RWPE1 (cell line): ENCODE measurements at places on chromosomes 7 and 10.

DNA sequence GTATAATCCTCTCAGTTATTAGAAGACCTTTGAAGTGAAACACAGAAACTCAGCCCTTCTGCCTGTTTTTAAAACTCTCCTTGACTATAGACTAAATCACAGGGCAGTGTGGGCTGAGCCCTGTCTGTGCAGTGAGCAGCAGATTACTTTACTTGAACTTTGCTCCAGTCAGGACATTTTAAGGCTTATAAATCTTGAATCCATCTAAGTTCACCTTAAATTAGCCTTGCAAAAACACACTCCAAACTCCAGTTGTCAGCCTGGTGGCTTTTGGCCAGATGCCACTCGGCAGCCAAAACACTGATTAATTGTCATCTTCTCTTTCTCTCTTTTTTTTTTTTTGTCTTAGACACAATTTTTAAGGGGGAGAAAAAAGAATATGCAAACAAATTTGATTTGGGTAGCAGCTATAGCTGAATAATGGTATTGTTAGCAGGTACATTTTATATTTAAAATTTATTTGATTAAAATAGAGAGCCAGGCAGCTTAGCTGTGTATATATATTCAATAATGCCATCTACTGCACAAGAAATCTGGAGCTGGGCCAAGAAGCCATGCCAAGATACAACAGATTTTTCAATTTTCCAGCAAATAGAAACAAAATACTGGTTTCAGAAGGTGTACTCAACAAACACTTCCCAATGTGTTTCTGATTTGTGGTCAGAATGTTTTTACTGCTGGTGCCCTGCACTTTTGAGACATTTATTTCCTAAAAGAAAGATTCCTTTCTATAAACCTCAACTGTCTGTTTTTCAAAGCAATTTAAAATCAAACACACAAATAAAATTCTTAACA, 247.7 kb downstream of the TFEC start:
- DNase-seq: no peak

- peak; percentile 66 for DNase-seq
Observed at GRCh38 chr7:93890464-93891068, at the start of gene TFPI2. TSS of gene TFPI2 (minus strand) at chr7:93890753. CDS start at chr7:93890678, 75 bp downstream.

GRCh38 chr10:92052088-92052487, 128.5 kb downstream of the BTAF1 start:
- no peak for DNase-seq

- no peak for DNase-seq
Observed at GRCh38 chr7:157904211-157904865, 567.5 kb downstream of the DNAJB6 start.

DNA sequence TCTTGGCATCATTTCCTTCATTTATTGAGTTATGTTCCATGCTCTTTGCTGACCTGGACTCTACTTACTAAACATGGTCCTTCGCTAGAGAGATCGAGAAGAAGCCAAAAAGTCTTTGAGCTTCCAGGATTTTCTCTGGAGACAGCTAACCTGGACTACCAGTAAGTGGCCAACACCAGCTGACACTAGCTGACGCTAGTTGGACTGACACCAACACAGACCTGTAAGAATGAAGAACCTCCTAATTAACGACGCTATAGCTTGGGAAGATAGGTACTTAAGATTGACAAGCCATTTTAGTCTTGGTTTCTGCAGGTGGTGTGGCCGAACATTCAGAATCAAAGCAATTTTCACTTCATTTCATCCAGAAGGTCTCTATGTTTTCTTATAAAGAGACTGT, 66.4 kb downstream of the GALNT17 start:
- DNase-seq: no peak

- no peak for DNase-seq
Observed at GRCh38 chr7:137342828-137343261, 688 bp downstream of the PTN start.

DNA sequence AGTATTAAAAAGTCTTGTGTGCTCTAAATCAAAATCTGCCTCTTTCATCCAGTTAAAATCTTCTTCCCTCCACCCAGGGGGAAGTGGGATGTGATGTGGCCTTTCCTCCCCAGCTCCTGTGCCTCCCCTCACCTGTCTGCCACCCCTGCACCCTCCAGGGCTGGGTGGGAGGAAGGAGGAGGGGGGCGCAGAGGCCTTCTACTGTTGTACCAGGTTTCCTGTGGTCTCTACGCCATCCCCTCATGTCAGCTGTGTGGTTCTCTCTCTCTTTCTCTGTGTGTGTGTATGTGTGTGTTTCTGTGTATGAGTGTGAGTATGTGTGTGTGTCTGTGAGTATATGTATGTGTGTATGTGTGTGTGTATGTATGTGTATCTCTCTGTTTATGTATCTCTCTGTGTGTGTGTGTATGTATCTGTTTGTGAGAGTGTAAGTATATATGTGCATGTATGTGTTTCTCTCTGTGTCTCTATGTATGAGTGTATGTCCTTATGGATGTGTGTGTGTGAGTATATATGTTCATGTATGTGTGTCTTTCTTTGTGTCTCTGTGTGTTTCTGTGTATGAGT, 45.5 kb upstream of the C10orf71 start:
- no peak for DNase-seq

DNA sequence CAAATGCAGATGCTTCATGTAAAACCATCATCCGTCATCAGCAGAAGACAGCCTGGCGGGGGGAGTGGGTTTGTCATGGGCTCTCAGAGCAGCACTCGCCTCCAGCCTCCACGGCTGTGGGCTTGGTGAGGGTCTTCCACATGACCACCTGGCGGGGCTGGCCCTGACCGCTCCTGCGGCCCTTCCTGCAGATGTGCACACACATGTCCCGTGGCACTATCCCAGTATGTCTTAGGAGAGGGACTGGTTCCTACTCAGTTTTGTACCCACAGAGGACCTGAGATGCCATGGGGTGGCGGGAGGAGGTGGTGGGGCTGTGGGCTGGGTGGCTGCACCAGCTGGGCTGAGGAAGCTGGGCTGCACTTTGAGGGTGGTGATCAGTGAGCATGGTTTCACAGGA, 4.7 kb downstream of the IDI2 start:
- no peak for DNase-seq

GRCh38 chr10:78588194-78588811, 480.5 kb upstream of the ZMIZ1 start:
- no peak for DNase-seq

DNA sequence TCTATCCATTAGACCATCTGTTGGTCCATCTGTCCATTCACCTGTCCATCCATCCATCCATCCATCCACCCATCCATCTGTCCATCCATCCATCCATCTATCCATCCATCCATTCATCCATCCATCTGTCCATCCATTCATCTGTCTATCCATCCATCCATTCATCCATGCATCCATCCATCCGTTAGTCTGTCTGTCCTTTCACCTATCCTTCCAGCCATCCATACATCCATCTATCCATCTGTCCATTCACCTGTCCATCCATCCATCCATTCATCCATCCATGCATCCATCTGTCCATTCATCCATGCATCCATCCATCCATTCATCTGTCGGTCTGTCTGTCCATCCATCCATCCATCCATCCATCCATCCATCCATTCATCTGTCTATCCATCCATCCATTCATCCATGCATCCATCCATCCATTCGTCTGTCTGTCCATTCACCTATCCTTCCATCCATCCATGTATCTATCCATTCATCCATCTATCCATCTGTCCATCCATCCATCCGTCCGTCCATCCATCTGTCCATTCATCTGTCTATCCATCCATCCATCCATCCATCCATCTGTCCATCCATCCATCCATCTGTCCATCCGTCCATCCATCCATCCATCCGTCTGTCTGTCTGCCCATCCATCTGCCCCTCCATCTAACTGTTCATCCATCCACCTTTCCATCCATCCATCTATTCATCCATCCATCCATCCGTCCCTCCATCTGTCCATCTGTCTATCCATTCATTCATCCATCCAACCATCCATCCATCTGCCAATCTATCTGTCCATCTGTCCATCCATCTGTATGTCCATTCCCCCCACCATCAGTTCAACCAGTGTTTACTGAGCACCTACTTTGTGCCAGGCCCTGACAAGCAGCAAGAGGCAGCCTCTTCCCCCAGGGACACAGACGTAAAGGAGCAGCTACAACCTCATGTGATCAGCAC, 4.8 kb upstream of the LFNG start:
- DNase-seq: no peak

DNA sequence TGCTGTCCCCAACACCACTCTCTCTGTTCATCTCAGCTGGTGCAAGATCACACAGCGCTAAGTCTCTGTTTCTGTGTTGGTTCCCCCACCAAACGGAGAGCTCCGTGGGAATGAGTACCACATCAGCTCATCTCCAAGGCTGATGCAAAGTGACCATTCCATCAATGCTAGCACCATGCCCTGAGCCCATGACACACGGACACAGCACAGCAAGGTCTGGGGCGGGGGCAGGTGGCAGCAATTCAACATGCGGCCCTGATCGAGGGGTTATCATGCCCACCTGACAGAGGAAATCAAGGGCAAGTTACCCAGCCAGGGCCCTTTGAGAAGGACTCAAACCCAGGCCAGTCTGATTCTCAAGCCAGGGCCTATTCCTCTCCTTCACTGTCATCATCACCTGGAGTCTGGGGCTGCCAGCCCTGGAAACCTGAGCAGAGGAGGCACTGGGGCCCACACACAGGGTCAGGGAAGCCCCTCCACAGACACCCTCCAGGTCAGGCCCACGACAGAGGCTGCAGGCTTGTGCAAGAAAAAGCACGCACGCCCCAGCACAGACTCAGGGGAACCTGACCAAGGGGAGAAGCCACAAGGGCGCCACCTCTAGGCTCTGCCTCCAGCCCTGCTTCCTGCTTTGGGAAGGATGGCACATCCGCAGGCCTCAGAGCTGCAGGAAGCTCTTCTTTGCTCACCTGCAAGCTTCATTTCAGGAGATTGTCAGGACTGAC, 74.8 kb downstream of the GRID1 start:
- no peak for DNase-seq

DNA sequence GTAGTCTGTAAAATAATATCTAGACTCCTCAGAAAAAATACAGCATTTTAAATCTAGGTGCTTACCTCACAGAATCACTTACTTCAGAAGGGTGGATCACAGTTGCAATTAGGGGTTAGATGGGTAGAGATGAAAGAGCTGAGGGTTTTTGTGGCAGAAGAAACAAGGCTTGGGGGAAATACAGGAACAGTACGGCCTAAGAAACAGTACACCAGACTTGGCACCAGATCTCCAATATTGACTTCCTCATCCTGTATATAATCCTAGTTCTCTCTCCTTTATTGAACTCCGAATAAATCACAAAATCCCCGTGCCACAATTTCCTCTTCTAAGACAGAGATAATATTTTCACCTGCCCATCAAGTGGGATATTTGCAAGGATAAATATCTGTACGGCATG, 14.3 kb downstream of the CEP41 start:
- DNase-seq: no peak

- no peak for DNase-seq
Observed at GRCh38 chr10:49737474-49738201, 24.5 kb downstream of the OGDHL start.

- no peak for DNase-seq
Observed at GRCh38 chr10:75765789-75766096, 334.3 kb downstream of the LRMDA start.
